ENCODE measurements at places on chromosomes 4 and X.

DNA sequence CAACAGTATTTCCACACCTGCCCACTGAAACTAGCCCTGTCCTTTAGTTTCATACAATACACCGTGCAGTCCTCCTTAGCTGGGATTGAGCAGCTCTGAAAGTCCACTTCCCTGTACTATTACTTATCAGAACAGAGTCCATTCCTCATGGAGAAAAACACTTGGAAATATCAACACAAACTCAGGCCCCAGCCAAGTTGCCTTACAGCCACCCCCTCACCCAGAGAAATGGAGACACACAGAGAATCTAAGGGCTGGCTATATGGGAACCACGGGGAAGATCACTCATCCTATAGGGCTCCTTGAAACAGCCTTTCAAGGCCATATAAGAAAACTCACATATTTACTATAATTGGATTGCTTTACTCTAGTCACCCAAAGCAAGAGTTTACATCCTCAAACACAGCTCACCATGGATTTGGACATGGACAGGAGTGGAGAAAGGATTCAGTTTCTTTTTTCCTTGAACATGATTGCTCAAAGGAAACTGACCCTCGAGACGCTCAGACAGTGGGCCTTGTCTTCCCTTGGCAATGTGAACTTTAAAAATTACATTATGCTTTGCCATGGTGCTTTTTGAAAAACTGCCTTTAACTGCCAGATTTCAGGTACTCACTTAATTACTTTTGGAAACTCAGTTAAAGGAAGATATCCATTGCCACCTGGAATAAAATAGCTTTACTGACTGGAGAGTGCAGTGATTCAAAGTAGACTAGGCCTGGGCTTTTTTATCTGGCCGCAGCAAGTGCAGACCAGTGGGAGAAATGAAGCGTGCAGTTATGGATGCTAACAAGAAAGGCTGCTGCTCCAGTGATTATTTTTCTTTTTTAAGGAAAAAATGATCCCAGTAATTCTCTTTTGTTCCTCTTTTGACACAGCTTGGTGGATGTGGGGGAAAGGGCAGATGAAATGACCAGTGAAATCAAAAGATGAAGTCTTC, 1.6 kb downstream of the SCARB2 start:
- DNase-seq = no peak

DNA sequence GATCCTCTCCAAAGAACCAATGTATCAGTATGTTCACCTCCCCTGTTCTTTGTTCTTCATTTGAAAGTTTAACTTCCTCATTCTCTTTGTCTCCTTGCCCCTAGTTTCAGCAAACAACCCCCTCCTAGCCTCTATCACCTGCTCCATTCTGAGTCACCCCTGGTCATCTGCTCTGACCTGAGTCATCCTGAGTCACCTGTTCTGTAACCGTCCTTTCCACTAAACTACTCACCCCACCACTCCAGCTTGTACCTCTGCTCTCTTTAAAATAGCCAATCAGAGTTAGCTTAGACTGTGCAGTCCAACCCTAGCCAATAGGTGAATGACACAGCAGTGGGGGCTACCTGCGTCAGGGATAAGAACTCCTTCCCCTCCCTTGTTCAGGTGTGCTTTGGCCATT, 249.8 kb upstream of the AADAT start:
- no peak for DNase-seq

GRCh38 chr4:6372649-6373525, 99.5 kb downstream of the PPP2R2C start:
- DNase-seq = no peak

GRCh38 chr4:8832113-8832915, 39.3 kb downstream of the HMX1 start:
- no peak for DNase-seq

DNA sequence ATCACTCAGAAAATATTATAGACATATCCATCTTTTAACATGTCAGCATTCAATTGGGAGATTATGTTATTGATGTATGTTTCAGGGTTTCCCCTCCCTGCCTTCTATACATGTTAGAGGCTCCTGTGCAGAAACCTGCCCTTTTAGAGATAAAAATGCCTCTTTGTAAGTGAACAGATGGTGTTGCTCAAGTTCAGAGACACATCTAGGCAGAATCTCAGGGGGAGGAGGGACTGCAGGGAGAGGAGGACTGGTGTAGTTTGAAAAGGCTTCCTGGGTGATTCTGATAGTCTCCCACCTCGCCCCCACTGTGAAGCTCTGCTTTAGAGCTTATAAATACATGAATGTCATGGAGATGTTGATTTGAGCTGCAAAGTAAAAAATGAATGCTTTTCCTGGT, 12.0 kb upstream of the UNC5C start:
- DNase-seq = no peak

DNA sequence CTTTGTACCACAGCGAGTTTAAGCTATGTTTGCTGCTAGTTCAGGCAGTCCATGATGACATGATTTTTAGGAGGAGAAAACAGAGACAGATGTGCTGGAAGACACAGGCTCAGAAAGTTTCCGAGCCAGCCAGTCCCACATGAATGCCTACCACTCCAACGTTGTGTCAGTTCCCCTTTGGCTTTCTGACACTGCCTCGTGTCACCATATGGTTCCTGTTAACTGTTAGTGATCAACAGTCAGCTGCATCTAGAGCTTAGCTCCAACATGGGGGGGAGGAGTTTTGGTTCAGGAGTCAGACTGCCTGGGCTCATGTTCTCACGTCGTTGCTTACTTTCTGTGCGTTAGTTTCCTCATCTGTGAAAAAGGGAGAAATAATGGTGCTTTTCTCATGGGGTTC, 343.7 kb downstream of the MID1IP1 start:
- DNase-seq = no peak

DNA sequence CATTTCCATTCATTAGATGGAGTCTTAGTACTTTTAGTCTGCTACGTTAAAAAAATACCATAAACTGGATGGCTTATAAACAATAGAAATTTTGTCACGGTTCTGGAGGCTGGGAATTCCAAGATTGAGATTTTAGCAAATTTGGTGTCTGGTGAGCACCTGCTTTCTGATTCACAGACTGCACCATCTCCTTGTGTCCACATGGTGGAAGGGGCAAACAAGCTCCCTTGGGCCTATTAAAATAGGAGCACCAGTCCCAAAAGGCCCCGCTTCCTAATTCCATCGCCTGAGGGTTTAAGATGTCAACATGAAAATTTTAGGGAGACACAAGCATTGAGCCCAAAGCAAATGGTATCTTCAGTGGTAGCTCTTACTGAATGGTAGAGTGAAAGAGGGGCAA, 120.5 kb upstream of the MAP9 start:
- no peak for DNase-seq

- DNase-seq = peak; percentile 26
These were observed at the start of gene RAB39B for GRCh38 chrX:155263854-155264628. Gene RAB39B, minus strand, starts transcription at chrX:155264491. Its CDS starts 203 bp downstream, at chrX:155264288.

- no peak for DNase-seq
These were observed 8.2 kb upstream of the HSD17B11 start for GRCh38 chr4:87399148-87399547.

DNA sequence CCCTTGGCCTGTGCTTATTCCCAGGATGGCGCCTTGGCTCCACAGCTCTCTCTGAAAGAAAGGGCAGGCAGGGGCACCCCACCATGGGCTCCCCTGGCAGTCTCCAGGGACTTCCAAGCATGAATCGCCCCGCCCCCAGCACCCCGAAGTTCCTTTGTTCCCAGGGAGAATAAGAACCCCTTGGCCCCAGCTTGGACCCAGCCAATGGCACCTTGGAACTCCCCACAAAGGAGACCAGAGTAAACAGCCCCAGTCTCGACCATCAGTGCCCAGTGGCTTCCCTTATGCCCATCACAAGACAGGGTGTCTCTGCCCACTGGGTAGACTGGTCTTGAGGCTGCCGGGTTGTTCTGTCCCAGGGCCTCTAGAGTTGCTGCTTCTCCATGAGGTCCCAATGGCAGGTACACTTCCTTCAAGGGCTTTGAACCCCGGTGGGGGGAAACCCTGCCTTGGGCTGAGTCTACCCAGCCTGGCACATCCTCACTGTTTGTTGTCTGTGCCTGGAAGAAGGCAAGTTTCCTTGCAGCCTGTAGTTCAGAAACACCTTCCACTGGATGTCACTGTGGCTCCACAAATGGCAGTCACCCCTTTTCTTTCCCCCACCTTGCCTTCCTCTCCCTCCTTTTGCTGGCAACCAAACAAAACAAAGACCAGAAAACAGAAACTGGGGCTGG, 30.8 kb downstream of the NBDY start:
- no peak for DNase-seq

DNA sequence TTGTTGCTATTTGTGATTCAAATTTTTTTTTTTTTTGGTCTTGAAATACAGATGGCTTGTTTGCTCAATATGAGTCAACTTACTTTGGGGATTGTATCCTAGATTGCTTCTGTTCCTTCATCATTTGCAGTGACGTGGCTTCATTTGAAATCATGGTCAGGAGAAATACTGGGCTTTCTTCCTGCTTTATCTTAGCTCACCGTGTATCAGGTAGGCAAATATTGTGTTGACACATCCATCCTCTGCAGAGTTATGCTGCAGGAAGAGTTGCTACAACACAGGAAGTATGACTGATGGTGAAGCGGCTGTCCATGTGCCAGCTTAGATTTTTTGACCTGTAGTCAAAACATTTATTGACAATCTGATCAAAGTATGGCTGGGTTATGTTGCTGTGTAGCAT, 232.2 kb downstream of the C4orf33 start:
- DNase-seq = no peak

GRCh38 chr4:4590546-4590945, 48.7 kb upstream of the STX18 start:
- no peak for DNase-seq

- no peak for DNase-seq
These were observed 1.6 kb upstream of the AP1S2 start for GRCh38 chrX:15856222-15856587.

- DNase-seq = no peak
These were observed 2.5 kb upstream of the SLC2A9 start for GRCh38 chr4:10023806-10024205.

DNA sequence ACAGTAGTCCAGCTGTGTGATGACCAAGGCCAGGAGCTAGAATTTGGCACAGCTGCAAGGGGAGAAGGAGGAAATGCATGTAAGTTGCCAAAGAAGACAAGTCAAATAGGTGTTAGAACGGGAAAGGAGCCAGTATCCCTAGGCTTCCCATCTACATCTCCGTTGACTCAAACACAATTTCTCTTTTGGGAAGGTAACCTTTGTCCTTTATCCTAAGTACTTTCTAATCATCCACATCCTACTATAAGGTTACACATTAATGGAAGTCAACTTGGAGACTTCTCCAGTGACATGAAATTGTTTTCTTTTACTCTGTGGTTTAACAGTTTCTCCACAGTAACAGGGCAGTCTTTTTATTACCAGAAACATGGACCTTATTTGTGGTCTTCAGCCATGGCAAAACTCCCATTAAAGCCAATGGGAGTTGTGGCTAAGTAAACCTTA, 620.0 kb downstream of the ANKRD50 start:
- DNase-seq = no peak

DNA sequence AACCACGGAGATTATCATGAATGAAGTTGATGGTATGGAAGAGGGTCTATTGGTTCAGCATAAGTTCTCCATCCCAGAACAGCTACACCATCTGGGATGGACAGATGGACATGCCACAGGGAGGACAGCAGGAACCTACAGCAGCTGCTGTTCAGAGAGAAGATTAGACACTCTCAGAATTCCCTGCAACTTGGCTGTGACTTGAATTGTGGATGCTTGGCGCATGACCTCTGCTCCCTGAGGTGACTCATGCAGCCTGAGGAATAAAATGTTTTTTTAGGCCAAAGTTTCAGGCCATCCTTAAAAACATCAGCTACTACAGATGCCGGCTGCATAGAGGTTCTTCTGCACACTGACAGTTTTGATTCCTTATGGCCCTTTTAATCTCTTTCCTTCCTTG, 97.3 kb downstream of the RS1 start:
- DNase-seq = no peak
